ENCODE measurements at places on chromosomes 1 and 21.

- no peak for DNase-seq
Measured at GRCh38 chr1:241376701-241377100, 19.7 kb upstream of the RGS7 start.

DNA sequence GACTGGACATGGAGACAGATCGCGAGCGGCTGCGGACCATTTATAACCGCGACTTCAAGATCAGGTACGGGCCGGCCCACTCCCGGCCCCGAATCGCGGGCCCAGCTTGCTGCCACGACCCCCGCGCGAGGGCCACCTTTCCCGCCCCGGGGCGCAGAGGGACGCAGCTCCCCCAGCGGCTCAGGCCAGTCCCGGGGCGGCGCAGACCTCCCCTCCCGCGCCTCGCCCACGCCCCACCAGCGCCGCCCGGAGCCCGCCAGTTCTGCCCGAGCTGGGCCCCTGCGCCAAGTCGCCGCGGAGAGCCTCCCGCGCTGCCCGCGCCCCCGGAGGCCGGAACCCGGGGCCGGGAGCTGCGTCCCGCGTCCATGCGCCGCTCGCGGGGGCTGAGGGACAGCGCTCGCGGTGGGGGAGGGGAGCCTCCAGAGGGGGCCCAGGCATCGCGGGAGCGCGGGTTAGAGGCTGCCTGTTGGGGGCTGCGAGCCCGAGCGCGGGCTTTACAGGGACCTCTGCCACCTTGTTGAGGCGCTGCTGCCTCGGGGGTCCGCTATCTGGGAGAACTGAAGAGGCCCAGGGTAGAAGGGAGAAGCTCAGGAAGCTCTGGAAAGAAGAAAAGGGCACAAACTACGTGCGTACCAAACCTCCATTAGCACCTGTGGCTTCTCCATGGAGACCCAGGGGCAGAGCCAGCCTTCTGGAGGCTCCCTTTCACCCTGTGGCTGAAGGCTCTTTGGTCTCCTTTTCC is 698 bp downstream of the MOV10 start:
- no peak for DNase-seq

- no peak for DNase-seq
Measured at GRCh38 chr1:118898712-118899111, 89.4 kb downstream of the TBX15 start.

- no peak for DNase-seq
Measured at GRCh38 chr1:23461050-23461449, 22.9 kb downstream of the ASAP3 start.

GRCh38 chr21:27422435-27422834 is 455.5 kb upstream of the ADAMTS5 start:
- DNase-seq = no peak

GRCh38 chr1:78721136-78721535 is 71.5 kb downstream of the IFI44 start:
- DNase-seq = no peak

DNA sequence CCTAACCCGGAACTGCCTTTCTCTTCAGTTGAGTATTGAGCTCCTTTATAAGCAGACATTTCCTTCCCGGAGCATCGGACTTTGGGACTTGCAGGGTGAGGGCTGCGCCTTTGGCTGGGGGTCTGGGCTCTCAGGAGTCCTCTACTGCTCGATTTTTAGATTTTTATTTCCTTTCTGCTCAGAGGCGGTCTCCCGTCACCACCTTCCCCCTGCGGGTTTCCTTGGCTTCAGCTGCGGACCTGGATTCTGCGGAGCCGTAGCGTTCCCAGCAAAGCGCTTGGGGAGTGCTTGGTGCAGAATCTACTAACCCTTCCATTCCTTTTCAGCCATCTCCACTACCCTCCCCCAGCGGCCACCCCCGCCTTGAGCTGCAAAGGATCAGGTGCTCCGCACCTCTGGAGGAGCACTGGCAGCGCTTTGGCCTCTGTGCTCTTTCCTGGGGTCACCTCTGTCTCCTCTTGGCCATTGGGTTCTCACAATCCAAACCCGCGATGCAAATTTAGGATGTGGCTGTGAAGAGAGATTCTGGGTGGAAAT is 3.7 kb downstream of the OLIG2 start:
- no peak for DNase-seq

Data from HL-60 (cell line).